ENCODE measurements at places on chromosomes 5 and 9.

DNA sequence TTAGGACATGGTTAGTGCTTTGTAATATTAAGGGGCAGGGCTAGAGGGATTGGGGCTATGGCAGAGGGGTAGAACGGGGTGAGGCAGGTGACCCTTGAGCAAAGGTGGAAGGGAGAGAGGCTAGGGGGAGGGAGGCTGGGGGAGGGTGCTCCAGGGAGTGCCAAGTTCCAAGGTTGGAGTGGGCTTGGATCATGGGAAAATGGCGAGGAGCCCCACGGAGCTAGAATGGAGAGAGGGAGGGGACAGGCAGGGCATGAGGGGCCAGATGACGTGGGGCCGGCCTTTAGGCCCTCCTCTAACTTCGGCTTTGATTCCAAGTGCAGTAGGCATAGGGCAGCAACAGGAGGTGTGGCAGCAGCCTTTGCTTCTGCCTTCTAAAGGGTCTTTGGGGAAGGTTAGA, 171.8 kb upstream of the PANK3 start:
- DNase-seq = no peak

DNA sequence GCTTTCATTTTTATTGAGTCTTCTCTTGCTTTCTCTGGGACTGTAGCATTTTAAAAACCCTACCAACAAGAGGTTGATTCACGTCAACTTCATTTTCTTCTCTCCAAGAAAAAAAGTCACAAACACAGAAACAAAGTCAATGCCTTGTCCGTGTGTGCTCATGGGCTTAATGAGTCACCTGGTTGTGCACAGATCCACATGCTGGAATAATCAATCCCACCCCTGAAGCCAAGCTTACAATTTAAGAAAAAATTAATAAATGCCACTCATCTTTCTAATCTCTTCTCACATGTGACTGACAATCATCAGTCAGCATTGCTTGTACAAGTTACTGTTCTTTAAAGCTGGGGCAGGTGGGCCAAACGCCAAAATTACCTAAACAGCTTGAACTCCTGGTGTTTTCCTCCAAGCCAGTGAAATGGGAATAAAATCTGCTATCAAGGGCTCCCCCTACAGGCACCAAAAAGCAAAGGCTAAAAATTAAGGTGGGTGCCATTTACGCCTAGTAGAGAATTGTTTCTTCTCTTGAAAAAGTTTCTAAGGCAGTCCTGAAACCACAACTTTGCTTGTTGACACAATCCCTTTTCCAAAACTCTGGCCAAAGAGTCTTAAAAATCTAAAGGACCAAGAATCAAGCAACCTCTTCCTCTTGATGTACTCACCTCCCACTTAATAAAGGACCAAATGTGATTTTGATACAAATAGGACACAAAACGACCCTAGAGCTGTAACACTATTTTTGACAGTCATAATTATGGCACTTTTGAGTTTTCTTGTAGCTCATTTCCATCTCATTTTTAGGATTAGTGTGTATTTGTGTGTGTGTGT, 21.3 kb downstream of the TRMO start:
- peak; percentile 45 for DNase-seq

GRCh38 chr5:89281766-89282553, 399.0 kb upstream of the MEF2C start:
- no peak for DNase-seq

DNA sequence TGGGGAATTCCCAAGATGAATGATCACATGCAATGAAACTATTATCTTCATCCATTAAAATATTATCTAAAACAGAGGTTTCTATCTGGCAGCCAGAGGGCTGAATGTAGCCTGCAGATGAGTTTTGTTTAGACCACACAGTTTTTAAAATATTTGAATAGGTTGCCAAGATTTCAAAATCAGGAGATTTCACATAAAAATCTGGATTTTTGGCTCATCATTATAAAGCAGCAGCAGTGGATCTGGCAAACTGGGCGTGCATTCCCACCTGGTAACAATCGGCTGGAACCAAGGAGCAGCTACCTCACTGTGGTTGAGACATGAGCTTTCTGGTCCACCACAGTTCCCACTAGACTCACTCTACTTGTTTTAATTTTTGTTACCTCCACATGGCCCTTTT, 155.1 kb downstream of the BNC2 start:
- DNase-seq = no peak

GRCh38 chr5:137051161-137051560, 448.0 kb downstream of the SPOCK1 start:
- no peak for DNase-seq

GRCh38 chr9:85064811-85065371, 395.4 kb downstream of the NTRK2 start:
- DNase-seq = no peak

DNA sequence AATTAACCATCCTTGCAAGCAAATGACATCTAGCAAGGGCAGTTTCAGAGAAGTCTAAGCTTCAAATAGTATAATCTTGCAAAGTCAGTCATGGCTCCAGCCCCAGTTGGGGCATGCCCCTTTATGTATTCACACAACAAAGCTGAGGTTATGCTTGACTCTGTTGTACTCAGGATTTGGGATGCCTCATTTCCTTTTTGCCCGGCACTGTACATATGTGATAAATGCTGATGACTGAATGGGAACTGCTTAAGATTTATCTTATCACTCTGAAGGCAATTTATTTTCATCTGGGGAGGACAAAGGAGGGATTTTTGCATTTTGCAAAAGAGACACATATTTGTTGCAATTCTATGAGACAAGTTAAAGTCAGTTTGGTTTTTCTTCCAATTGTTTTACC, 219.2 kb downstream of the TRPM3 start:
- DNase-seq = no peak

- no peak for DNase-seq
These were observed 309.1 kb downstream of the DMAC1 start for GRCh38 chr9:7490317-7491108.

DNA sequence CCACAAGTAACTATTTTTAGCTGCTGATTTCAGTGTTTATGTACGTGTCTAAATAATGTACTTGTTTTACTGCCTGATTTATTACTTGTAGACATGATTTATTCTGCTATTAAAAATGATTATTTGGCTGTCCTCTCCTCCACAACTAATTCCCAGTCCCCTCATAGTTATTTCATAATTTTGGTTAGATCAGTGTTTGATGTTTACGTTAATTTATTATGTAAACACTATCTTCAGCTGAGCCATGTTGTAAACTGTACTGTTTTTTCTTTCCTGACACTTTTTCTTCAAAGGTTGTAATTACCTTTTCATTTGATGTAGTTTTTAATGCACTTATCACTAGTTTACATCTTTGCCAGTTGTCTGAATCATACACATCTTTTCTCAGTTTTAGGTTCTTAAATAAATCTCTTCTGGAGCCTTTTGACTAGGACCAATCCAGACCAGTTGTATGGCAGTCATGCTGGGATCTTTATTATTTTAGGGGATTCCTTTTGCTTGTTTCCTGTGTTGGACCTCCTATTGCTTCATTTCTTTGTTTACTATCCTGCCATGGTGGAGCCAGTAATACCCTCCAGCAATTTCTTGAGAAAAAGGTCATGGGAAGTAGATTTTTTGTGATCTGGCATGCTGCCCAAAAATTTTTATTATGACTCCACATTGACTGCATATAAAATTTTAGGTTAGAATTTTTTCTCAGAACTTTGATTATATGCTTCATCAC, 16.1 kb downstream of the AP3S1 start:
- DNase-seq = no peak

GRCh38 chr9:19411316-19411715, 2.5 kb downstream of the ACER2 start:
- DNase-seq = no peak

Measured in activated CD4-positive, alpha-beta T cell treated with anti-CD3 and anti-CD28 coated beads, Interleukin-2, Interleukin-6, amounts not matched to agents 100 ng/mL and 50 ng/mL, durations not matched to agents 16 hours and 8 hours (primary cell).